ENCODE measurements at places on chromosomes 13 and 19. TPM values are rescaled to one million over a fixed set of nuclear protein-coding genes. Genes with fewer than 3 reads are reported as not detected.

GRIN2D gene
- total RNA-seq: 6.3 TPM

CCDC194 gene
- not detected for total RNA-seq

FAM216B gene
- total RNA-seq: 5.6 TPM

OVOL3 gene
- total RNA-seq: not detected

ZNF600 gene
- 5.7 TPM for total RNA-seq

ERICH6B gene
- not detected for total RNA-seq

IPO5 gene
- 158 TPM for total RNA-seq

CLDN10 gene
- total RNA-seq: 5.2 TPM

KIR3DL3 gene
- total RNA-seq: not detected

ZNF525 gene
- 12.2 TPM for total RNA-seq

BEST2 gene
- not detected for total RNA-seq

LGALS14 gene
- total RNA-seq: not detected

SELENOV gene
- 1.7 TPM for total RNA-seq

LRRC8E gene
- total RNA-seq: 0.40 TPM

PCDH9 gene
- total RNA-seq: 62.8 TPM

LAIR1 gene
- 9.4 TPM for total RNA-seq

CYP2S1 gene
- total RNA-seq: 0.44 TPM

HOMER3 gene
- total RNA-seq: 32.5 TPM

SLC25A41 gene
- 0.83 TPM for total RNA-seq

ZNF254 gene
- 63.0 TPM for total RNA-seq

TRAPPC2B gene
- 20.0 TPM for total RNA-seq

CYP2A13 gene
- total RNA-seq: not detected

FLT3 gene
- total RNA-seq: 7.8 TPM

GZMM gene
- 0.33 TPM for total RNA-seq

RB1 gene
- total RNA-seq: 99.8 TPM

ZIK1 gene
- total RNA-seq: 17.4 TPM

Measured in spinal cord (tissue), 10 donors.